ENCODE measurements at places on chromosomes 16 and 17.

GRCh38 chr16:27826081-27826892 is 237.2 kb downstream of the GSG1L start:
- no peak for DNase-seq

DNA sequence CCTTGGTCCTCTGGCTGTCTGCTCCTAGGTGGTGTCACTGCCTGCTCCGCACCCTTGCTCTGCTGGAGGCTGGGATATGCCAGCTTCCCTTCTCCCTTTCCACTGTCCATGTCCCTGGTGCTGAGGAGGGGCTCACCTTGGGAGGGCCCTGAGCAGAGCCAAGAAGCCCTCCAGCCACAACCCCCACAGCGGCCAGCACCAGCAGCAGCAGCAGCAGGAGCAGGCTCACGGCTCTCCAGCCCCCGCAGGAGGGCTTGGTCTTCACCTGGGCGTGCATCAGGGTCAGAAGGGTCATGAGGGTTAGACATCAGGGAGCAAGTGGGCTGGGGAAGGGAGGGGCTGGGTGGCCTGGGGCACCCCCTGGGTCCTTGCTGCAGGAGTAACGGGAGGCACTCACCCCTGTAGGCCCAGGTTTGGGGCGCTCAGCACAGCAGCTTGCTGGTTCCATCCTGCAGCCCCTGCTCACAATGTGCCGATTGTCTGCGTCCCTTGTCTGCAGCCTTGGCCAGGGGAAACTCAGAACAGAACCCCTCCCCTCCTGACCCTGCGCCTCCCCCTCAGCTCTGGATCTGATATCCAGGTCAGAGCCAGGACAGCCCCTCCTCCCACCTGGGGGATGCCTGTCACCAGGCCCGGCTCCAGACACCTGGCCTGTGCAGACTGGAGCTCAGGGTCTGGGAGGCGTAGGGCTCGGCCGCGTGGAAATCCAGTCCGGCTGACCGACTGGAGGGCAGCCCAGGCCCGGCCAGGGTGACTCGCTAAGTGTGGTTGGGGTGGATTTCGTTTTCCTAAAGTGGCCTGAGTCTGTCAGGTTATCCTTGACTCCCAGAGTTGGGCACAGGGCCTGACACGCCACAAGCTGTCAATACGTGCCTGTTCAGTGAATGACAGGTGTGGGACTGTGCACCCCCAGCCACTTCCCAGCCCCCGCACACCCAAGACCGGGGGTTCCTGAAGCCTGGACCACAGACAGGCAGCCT is at the start of gene BRICD5:
Gene BRICD5, minus strand, starts transcription at position 478 of the 980 bp plus-strand sequence. Its CDS starts 30 bp downstream, at position 448.
- no peak for DNase-seq

DNA sequence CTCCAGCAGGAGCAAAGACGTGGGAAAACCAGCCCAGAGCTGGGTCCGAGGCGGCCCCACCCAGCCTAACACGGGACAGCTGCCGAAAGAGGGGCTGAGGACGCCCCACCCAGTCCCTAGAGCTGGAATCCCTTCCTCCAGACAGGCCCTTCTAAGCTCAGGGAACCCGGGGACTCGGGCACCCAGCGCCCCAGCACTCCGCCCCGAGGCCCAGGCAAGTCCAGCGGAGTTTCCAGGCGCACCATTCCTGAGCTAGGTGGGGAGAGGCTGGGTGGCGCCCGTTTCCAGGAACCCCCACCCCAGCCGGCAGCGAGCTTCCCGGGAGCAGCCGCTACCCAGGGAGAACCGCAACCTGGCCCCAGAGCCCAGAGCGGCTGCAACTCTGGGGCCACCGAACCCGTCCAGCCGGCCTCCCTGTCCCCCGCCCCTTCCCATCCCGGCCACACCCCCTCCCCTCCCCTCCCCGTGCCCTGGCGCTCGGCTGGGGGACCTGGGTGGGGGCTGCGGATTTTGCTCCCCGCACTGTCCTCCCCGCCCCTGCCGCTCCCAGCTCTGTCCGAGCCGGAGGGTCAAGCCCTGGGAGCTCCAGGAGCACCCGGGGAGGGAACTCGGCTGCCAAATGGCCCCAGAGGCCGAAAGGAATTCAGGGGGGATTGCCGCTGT is 536 bp downstream of the TMC6 start:
- DNase-seq = no peak

DNA sequence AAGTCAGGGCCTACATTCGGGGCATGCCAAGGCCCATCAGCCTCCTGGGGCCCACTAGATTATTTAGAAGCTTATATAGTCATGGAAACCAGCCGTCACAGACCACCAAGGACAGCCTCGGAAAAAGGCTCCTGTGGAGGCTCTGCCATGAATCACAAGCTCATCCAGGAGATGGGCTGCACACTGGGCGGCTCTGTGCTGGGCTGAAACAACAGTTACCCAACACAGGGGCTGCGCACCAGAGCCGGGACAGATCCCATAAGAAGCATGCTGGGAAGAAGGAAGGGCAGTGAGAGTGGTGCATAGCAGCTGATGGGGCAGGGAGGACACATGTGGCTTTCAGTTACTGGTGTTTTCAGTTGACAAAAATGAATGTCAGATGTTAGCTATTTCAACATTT is 67.7 kb upstream of the GSG1L start:
- no peak for DNase-seq

DNA sequence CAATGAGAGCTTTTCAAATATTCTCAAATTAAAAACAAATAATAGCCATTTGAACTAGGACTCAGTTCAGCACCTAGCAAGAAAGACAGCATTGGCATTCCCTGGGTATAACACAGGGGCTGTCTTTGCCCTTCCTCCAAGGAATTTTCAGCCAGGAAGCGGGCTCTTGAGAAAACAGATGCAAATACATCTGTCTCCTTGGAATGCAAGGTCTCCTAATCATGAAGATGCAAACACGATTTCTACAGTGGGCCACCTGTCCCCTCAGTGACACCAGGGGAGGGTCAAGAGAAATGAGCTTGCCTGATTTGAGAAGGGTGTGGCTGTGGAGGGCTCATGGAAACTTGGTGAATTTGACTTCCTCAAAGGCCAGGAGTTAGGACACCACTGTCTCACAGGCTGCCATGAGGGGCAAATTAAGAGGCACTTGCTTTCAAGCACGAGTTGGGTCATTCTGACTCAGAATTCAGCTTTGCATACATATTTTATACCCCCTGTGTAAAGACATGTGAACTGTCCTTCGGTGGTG is 24.5 kb upstream of the SUPT4H1 start:
- no peak for DNase-seq

- no peak for DNase-seq
Observed at GRCh38 chr16:61792194-61792909, 243.9 kb downstream of the CDH8 start.

Measured in adrenal gland (tissue), 19 donors.